Inflammatory macrophage treated with lipopolysaccharide for 1 hour (primary cell): ENCODE measurements at places on chromosomes 5 and 9.

- no peak for DNase-seq
Measured at GRCh38 chr9:124514125-124514524, 6.9 kb upstream of the NR5A1 start.

DNA sequence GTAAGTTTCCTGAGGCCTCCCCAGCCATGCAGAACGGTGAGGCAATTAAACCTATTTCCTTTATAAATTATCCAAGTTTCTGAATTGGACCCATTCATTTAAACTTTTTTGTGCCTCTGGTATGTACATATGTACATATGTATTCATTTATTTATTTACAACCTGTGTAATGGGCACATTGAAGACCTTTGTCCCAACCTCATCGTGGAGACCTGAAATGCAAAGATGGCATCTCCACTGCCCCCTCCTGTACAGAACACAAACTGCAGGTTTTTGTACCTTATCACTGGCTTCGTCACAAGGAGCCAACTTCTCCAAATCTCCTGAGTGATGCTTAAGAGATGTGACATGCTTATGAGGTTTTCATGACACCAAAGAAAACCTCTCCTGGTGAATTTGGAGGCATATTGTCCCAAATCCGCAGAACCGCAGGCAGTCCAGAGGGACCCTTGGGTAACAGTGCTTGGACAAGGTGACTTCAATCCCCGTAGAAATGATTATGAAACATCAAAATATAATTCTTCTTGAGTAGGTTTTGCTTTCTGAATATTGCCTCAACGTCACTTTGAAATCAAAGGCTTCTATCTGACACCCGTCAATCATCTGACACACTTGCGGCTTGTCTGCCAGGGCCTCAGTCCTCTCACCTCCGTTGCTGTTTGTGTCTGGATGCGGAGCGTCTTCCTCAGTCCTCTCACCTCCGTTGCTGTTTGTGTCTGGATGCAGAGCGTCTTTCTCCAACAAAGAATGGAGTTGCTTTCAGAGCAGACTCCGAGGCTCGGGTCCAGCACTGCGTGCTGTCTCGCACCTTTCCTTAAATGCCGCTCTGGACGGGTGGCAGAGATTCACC lies 135.0 kb upstream of the IRX4 start:
- DNase-seq, result peak; percentile 37

DNA sequence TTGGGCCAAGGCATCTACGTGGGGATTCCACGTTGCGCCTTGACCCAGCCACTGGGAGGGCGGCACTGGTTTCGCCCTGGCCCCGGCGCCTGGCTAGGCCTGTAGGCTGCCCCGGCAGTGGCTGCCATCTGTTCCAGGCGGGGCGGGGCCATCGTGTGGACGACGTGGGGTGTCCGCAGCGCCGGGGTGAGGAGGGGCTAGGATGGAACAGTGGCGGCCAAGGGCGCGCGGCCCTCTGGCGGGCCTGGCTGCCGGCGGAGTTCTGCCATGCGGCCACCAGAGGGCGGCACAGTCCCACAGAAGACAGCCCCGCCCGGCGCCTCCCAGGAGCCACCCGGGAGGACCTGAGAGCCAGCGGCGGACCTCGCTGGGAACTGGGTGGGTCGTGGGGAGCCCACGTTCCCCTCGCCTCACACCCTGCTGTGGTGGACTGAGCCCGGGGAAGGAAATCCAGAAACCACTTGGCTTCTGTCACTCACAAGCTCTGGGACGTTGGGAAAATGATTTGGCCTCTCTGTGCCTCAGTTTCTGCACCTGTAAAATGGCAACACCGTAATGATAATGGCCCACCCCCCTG lies 22.6 kb upstream of the RAPGEF1 start:
- DNase-seq, result peak; percentile 78

DNA sequence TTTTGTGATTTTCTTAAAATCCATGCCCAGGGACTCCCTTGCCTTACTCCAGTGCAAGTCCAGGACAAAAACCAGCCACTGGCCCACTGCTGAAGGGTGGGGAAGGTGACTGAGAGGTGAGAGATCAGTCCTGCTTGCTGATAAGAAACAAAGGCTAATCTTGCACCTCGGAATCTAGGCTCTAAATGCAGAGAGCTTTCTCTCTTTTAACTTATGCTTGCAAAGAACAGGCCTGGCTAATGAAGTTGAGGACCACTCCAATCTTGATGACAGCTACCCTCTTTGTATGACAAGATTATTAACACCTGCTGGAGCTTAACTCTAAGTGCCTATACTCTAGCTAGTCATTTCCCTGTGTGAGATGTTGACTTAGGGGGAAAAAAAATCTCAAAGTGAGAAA lies 8.8 kb downstream of the TLE1 start:
- DNase-seq, result no peak

- DNase-seq, result no peak
Measured at GRCh38 chr5:79876456-79876855, 114.6 kb downstream of the MTX3 start.

GRCh38 chr9:92635760-92636159 lies 34.2 kb downstream of the IPPK start:
- DNase-seq, result no peak

- DNase-seq, result no peak
Measured at GRCh38 chr9:131616983-131617604, 71.8 kb downstream of the PRRT1B start.

DNA sequence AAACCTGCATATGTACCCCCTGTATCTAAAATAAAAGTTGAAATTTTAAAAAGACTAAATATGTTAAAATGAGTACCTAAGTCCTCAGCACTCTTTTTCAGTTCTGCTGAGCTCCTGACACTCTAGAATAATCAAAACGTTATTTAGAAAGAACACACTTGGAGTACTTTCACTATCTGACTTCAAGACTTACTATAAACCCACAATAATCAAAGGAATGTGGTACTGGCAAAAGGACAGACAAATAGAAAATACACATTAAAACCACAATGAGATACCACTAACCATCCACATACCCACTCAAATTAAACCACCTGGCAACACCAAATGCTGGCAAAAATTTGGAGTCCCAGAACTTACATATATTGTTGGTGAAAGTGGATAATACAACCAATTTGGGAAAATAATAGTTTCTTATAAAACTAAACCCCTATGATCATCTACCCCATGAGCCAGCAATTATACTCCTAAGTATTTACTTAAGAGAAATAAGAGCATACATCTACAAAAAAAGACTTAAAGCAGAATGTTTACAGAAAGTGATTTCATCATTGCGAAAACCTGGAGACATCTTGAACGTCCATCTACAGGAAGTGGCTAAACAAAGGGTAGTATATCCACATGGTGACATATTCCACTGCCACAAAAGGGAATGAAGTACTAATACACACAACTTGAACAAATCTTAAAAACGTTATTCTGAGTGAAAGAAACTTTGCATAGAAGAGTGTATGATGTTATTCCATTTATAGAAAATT lies 12.8 kb upstream of the PRSS3 start:
- peak; percentile 29 for DNase-seq

- no peak for DNase-seq
Measured at GRCh38 chr5:169901896-169902295, 78.4 kb downstream of the INSYN2B start.

- DNase-seq, result no peak
Measured at GRCh38 chr9:17229945-17230560, 95.2 kb downstream of the CNTLN start.

DNA sequence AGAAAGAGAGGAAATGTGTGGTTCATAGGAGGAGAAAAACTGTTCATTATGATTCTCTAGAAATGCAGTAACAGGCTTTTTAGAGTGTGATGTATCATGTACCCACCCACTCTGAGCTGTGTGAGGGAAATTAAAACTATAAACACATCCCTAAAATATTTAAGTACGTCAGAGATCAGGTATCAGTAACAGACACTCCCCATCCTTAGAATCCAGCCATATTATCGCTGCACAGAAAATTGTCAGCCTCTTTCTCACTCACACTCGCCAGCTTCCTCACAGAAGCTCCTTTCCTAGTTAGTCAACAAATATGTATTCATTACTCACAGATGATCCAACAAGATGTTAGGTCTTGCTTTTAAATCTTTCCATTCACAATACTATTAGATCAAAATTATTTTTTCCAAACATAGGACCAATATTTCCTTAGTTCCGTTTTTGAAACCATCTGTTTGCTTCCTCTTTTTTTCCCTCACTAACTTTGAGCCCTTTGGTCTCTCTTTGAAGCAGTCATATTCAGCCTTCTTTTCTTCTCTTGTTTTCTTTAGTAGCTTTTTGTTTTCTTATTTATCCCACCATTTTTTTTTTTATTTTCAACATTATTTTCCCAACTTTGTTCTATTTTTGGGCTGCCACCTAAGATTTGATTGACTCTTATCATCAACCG lies 13.6 kb upstream of the MAST4 start:
- no peak for DNase-seq

DNA sequence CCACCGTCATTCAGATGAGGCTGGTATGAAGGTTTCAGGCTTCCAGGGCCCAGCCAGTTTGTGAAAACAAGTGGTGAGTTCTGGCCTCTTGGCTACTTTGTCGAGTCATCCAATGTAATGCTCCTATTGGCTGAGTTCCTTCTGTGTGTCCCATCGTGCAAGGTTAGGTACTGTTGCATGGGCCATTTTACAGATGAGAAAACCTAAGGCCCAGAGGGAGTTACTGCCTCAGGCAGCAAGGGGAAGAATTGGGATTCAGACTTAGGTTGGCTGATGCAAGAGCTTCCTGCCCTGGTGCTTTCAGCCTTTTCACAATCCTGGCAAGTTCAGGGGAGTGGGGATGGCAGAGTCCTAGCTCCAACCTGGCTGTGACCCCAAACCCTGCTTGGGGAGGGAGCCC lies 17.4 kb upstream of the PITX1 start:
- DNase-seq, result no peak

- DNase-seq, result no peak
Measured at GRCh38 chr9:6897898-6898302, 140.1 kb downstream of the KDM4C start.

DNA sequence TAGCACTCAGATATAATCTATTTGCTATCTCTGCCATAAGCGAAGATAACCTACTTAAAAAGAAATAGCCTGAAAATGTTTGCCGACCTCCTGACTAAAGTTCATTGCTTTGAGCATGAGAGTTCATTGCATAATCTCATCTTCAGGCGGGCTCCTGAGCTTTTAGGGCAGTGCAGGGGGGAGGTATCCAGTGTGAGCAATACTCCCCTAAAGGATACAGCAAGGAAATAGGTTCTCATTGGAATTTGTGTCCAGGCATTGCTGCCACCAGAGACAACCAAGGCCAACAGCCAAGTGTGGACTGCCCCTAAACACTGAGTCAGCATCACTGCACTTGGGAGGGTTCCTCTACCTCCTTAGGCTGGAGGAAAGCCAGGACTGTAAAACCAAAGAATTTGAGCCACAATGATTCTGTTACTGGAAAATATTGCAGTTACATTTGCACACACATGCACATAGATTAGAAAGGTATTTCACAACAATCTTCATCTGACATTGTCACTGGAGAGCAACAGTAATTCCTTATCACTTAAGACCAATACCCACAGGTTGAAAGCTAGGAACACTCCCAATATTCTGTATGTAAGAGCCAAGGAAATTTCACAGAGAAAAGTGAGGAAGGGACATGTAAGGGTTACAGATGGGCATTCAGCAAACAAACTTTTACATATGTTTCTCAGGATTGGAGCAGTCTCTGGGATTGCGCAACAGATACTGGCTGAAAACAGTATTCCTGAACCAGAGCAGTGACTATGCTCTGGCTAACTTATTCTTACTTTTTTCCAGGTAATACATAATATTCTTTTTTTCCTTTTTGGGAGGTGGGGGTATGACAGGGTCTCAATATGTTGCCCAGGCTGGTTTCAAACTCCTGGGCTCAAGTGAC lies 98.6 kb upstream of the TLE1 start:
- no peak for DNase-seq

DNA sequence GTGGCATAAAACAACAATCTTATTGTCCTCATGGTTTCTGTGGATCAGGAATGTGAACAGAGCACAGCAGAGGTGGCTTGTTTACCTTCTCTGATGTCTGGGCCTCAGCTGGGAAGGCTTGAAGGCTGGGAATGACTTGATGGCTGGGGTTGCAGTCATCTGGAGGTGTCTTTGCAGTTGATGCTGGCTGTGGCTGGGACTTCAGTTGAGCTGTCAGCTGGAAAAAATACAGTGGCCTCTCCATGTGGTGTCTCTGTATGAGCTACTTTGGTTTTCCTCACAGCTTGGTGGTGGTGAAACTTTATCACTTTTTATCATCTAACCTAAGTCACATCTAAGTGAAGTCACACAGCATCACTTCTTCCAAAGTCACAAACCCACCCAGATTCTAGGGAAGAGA lies 24.7 kb upstream of the STX17 start:
- DNase-seq, result no peak

- DNase-seq, result no peak
Measured at GRCh38 chr9:135277219-135278201, 190.0 kb downstream of the OLFM1 start.

DNA sequence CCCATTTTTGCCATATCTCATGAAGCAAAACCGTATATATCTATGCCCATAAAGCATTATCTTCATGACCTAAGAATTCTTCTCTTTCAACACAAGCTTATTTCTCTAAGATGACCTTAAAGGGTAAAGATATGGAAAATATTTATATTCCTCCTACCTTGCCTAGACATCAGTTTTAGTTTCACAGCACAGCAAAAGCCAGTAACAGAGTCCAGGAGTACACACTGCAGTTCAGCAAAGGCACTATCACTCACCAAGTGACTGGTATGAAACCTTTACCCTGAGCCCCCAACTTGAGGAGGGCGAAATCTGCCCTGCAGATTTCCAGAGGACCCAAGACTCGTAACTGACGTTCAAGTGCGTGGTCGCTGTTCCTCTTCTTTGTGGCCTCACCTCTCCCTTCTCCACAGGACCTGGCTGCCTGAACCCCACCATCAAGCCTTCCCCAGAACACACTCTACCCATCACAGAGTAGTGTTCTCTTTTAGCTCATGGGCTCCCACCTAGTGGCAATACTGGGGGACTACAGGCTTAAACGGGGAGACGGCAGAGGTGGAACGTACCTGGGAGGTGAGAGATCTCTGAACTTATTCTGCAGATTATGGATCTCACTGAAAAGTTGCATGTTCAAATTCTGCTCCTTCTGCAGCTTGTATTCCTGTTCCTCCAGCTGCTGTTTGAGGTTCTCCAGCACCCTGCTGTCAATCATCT lies 141.0 kb downstream of the CDK5RAP2 start:
- DNase-seq, result no peak

GRCh38 chr9:81619353-81620001 lies 69.9 kb downstream of the TLE1 start:
- DNase-seq, result no peak

GRCh38 chr9:110316261-110317075 lies 21.2 kb downstream of the TXNDC8 start:
- DNase-seq, result no peak

GRCh38 chr5:606526-607399 lies 5.4 kb upstream of the CEP72 start:
- DNase-seq, result no peak

DNA sequence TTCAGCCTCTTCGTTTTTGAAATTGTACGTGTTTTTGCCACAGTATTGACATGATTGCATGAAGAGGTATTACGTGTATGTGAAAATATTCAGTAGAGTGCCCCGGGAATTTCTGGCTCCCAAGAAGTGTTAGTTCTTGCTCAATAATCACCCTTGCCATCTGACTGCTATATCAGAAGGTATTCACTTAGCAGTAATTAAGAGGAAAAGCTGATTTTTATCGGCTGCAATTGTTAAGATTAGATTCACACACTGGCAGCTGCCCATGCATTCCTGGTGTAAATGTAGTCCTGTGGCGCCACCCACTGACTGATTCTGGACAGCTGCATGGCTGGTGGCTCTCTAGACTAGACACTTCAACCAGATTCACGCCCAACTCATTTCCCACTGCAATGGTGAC lies 440.1 kb upstream of the ADAMTS16 start:
- no peak for DNase-seq
